ENCODE measurements at places on chromosomes 11 and 22. TPM values are rescaled to one million over a fixed set of nuclear protein-coding genes. Genes with fewer than 3 reads are reported as not detected.

GRCh38 chr11:65501186-65501471 lies 2.3 kb downstream of the MALAT1 start:
- no peak for DNase-seq

- no peak for DNase-seq
Measured at GRCh38 chr22:31080164-31080847, 812 bp upstream of the SMTN start.

MGAT3 gene
- total RNA-seq: 10.0 TPM

DNA sequence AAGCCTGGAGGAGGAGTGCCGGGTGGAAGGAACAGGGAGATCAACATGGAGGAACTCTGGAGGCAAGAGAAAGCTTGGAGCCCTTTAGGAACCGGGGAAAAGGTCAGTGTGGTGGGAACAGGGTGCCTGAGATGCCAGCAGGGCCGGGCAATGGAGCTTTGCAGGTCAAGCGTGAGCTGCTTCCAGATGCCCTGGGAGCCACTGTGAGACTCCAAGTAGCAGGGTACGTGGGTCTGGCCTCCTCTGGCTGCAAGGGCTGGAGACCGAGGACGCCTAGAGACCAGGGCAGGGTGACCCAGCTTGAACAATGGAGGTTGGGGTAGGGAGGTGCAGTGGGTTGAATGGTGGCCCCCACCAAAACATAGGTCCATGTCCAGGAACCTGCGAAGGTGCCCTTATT lies 15.6 kb upstream of the EMID1 start:
- DNase-seq: no peak

DNA sequence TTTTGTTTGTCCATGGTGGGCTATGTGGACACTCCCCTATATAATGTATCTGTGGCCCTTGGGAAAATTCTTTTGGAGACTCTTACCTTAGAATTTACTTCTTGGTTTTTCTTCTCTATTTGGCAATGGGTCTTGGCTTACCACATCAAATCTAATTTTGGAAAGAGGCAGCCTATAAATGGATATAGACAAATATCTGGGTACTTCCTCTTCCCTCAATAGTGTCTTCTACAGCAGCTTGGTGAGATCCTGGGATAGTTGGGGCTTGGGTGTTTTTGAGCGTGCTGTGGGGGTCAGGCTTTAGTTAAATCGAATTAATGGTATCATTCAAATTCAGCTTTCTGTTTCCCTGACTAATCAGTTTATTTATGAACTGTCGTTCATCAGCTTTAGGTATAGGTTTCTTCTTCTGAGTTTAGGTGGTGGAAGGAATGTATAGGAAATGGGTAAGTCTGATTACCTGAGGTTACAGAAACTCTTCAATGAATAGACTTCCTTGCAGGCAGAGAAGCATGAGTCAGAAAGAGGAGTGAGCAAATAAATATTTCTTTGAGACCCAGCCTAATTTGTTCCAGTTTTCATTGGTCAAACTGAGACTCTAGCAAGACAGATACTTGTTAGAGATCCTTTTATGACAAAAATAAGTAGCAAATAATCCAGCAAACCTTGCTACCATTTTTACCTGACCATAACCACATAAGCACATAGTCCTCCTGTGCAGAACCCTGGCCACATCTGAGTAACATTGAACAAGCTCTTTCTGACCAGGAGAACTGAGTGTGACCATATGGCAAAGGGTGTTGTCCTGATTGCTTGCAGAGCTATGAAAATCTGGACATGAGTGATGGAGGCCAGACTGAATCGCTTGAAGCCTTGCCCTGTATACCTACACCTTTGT lies 68.6 kb upstream of the SORL1-AS1 start:
- no peak for DNase-seq

KRTAP5-9 gene
- total RNA-seq: not detected

RASSF10 gene
- not detected for total RNA-seq

WNT11 gene
- 0.83 TPM for total RNA-seq

BTBD18 gene
- not detected for total RNA-seq

- DNase-seq: no peak
Measured at GRCh38 chr11:69510471-69511357, 29.3 kb downstream of the LINC01488 start.

DNA sequence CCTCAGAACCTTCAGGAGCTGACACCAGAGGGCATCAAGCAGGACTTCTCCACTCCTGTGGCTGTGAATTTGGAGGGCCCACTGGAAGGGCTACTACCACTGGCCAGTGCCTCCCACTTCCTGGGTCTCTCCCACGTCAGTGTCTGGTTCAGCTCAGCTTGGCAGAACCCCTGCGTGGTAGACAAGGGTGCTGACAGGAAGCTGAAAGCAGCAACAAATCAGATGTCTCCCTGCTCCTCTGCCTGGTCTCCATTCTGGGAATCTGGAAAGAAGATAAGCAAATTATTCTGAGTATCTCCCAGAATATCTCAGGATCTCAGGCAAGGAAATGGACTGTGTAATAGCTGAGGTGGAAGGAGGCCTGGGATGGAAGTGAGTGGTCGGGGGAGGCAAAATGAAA lies 61.5 kb downstream of the TMPRSS5 start:
- DNase-seq: no peak

DNA sequence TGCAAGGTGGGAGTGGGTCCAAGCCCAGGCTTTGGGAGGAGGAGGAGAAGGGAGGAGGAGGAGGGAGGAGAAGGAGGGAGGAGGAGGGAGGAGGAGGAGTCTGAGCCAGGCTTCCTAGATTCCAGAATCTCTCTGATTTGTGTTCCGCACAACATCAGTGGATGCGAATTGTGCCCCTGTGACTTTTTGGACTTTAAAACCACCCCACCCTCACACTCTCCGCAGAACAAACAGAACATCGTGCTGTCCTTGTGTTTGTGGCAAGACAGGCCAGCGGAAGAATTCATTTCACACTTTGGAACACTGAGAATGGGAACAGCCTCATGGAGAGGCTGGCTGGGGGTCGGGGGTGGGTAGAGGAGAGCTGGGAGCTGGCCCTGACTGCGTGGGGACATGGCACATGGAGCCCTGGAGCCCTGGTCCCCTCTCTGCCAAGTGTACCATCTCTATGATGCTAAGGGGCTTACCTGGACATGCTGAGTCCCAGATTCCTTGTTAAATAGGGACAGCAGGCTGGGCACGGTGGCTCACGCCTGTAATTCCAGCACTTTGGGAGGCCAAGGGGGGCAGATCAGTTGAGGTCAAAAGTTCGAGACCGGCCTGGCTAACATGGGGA lies 16.4 kb upstream of the SHANK2 start:
- no peak for DNase-seq

DNA sequence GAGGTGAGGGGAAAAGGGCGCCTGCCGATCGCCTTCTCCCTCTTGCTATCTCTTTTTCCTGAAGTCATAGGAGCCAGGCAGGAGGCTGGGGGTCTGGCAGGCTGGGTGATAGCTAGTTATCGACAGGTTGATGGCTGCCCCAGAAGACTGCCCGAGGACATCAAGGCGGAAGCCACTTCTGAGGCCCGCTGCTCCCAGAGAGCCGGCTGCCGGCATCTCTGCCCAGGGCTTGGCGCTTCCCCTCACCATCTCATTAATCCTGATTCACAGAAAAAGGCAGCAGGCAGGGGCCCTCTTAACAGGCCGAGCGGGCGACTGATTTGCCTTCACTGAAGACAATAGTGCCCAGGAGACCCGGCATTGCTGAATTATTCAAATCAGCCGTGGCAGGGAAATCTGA lies 124.2 kb downstream of the MIAT start:
- no peak for DNase-seq

CCDC116 gene
- 0.66 TPM for total RNA-seq

TSPAN32 gene
- 39.7 TPM for total RNA-seq

GRCh38 chr11:66237867-66238266 lies 30.6 kb upstream of the RAB1B start:
- no peak for DNase-seq

OR52I2 gene
- not detected for total RNA-seq

DNA sequence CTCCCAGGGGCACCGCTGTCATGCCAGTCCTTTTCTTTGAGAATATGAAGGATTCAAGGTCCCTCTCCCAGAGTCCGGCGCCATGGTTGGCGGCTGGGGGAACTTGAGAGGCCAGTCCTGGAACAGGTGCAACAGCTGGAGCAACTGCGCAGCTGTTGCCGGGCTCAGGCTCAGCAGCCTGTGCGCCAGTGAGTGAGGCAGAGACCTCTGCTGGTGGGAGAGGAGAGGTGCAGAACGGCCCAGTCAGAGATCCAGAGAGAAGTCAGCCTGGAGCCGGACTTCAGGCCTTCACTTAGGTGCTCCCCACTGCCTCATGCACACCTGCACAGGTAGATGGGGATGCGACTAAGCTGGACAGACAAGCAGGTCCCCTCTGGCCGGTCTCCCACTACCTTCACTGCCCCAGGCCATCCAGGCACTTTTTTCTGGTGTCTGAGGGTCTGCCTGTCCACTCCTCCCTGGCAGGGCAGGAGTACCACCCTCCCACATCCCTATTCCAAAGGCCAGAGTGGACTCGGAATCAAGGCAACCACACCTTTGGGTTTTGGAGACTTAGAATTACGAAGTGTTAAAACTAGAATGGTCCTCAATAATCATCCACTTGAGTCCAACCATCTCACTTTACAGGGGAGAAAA lies 4.6 kb downstream of the CHRDL2 start:
- peak; percentile 67 for DNase-seq

DNA sequence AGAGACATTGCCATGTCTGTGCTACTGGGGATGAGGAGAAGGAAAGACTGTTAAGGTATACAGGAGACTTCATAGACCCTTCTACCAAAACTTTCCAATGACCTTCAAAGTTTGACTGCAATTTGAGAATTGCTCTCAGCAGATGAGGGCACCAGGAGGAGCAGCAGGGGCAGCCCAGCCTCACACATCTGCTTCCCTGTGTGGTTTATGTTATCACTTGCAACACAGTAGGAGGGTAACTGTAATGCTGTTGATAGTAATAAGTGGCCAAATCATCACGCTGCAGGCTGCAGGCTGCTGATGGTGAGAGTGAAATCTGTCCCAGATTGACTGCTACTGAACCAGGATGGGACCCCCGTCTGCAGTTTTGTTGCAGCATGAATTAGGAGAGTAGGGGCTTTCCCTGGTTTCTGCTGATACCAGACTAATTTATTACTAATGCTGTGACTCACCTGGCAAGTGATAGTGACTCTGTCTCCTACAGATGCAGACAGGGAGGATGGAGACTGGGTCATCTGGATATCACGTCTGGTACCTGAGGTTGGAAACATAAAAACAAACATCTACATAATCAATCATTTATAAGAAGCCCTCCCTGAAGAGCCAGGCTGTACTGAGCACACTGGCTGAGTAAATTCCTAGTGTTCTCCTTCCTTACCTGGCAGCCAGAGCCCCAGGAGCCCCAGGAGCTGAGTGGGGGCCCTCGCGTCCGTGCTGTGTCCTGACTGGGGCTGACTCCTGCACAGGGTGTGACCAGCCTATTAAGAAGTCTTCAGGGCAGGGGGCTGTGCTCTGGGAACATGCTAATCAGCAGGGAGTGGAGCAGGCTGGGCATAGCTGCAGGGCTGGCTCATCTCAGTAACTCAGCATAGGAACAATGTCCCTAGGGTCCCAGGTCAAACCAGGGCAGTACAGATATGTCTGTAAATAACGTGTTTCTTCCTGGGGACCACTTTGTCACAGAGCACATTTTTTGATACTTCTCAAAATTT lies 74.4 kb downstream of the GAB4 start:
- no peak for DNase-seq

- DNase-seq: no peak
Measured at GRCh38 chr11:7444091-7444981, 41.0 kb upstream of the OLFML1 start.
